ENCODE measurements at places on chromosomes 1 and 21.

DNA sequence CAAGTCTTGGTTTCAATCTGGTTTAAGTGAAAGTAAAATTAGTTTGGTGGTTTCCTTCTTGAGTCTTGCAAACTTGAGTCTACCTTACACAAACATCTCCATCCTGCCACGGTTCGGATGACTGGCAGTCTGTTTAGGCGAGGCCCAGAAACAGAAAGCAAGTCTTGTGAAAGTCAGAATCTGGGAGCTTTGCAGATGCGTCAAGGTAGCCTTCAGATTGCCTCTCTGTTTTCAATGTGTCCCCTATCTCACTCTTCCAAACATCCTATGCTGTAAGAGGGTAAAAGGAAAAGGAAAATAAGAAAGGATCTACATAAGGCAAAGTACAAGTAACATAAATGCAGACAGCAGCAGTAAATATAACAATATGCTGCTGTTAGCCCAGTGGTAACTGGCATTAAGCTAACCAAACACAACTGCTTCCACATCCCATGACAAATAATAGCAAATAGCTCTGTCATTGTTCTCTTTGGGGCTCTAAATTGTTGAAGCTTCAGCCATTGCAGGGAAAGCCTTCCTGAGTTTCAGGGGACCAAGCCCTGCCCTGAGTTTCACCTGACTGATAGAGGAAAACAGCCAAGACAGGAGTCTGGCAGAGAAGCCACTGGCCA lies 26.2 kb upstream of the C1orf105 start:
- DNase-seq: no peak

DNA sequence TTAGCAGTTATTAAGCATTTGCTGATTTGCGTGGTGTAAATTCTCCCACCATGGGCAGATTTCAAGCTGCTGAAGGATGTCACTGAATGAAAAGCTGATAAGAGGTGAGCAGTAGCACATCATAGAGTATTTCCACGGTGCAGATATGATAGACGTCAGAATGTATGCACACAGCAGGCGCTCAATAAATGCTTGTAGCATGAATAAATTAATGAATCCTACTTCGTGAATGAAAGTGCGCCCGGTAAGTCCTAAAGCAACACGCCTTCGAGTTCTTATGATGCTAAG lies 510 bp upstream of the UBIAD1 start:
- DNase-seq: no peak

DNA sequence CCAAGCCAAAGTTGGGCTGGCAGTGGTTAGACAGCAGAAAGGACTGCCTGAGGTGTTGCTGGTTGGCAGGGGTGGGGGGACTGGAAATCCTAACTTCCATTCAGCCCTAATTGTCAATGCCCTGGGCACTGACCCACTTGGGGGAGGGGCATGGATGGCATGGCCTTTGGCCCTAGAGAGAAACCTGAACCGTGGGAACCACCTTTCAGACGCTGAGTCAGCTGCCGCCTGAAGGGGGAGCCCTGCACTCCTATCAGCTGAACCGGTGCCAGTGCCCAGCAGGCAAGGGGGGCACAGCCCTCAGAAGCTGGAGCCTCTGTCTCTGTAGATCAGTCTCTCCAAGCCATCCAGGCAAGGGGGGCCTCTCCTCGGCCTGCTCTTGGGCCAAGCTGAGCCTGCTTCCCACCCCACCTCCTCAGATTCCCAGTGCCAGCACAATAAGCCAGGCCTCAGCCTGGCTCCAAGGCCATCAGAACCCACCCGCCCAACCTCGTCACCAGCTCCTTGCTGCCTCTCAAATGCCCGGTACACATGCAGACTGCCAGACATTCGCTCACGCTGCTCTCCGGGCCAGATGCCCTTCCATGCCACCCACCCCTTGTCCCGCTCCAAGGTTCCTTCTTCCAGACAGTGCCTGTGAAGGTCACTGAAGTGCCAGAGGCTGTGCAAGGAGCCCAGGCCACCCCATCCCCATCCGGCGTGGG lies 11.6 kb downstream of the TINAGL1 start:
- no peak for DNase-seq

GRCh38 chr1:244010191-244010590 lies 40.9 kb upstream of the ZBTB18 start:
- DNase-seq: no peak

DNA sequence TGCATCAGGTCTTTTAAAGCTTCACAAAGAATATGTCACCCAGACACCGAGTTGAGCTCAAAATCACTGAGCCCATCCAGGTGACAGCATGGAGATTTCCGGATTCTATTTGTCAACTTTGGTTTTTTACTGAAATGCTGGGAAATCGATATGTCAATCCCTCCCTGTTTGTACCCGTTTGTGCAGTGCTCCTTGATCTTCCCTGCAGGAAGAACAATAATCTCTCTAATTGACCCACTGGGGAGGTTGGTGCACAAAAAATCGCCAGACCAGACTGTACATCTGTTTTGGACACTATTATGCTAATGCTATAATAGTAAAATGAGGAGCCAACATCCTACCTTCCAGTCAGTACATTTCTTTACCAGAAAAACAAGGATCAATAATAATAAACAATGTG lies 1.8 kb downstream of the BARHL2 start:
- DNase-seq: no peak
